GF-D8 (cell line): ENCODE measurements at places on chromosomes 1 and 21.

- DNase-seq: no peak
Measured at GRCh38 chr1:180070286-180070685, 84.4 kb upstream of the QSOX1 start.

DNA sequence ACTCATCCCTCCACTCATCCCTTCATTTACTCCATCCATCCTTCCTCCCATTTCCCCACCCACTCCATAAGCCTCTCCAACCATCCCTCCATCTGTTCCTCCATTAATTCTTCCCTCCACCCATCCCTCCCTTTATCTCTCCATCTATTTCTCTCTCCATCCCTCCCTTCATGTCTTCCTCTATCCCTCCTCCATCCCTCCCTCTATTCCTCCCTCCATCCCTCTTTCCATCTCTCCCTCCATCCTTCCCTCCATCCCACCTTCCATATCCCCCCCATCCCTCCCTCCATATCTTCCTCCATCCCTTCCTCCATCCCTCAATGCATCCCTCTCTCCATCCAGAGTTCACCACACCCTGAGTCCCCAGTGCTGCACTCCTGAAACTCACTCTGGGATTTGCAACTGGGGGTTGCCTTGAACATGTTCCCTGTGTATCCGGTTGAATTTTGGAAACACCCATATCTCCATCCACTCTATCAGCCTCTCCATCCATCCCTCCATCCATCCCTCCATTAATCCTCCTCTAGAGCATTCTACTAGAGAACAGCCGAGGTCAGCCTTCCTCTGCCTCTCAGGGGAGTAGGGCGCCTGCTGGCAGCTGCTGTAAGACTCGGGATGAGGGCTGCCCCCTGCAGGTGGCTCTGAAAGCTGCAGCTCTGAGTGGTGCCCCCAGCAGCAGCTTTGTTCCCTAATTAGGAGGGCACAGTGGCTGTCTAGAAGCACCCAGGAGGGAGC, 39.4 kb downstream of the ABCG1 start:
- DNase-seq: peak; percentile 10

DNA sequence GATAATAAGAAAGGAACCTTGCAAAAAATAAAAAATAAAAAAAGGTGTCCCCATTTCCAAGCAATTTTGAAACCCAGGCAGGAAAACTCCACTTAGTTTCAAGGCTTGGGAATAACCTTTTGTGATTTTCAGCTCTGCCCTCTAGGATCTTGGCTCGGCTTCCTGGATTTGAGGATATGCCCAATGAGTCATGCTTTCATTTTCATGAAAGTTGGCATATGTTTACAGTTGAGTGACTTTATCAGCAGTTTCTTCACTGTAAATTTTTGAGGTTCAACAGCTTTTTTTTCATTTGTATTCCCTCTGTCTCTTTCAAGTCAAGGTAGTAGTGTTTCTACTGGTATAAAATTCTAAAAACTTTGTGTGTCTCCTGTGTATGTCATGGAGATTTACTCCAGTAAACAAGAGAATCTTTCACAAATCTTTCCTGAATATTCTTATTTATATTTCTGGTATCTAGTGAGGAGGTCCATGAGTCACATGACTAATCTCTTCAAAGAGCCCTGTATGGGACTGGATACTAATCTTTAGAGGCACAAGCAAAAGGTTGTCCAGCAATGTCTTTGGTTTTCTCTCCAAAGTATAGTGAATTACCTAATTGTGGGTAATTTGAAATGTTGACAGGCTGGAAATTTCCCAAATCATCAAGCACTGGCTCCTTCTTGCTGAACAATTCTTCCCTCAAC, 335.3 kb downstream of the BRINP2 start:
- no peak for DNase-seq

DNA sequence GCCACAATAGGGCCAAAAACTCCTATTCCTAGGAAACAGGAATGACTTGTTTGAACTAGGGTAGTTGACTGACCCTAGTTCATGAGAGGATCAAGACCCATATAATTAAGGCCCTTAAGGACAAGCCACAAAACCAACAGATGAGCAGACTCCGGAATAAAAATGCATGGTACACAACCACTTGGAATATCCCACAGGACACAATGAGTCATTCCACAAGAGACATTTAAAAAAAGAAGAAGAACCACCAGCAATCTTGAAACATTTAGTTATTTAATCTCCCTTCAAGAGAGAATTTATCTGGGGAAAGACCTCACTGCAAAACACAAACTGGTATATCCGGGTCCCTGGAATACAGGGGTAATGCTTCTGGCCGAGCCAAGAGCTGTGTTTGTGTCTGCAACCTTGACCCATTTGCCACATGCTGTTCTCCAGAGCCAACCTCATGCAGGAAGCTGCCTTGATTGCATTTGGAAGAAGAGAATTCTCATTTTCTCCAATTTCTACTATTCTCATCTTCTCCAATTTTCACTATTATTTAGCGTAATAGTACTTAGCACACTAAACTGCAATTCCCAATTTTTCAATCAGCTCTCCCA, 135.5 kb downstream of the TGFBR3 start:
- no peak for DNase-seq
